ENCODE measurements at places on chromosomes 2 and 18.

DNA sequence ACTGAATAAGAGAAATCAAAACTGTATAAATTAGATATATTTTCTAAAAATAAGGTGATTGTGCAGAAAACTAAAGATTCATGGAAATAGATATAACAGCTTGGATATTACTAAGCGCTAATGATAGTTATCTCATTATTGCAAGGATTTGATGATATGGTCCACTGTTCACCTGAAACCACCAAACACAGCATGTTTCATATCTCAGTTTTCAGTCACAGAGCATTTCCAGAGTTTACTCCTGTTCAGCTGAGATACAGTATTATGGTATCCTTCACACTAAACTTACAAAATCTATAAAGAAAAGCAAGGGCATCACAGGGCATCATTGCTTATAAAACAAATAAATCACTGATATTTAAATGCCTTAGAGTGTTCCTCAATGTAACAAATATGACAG lies 591.6 kb downstream of the ERBB4 start:
- DNase-seq: no peak

- no peak for DNase-seq
Measured at GRCh38 chr2:119218478-119219064, 5.1 kb upstream of the STEAP3 start.

- DNase-seq: no peak
Measured at GRCh38 chr2:136377423-136378382, 259.8 kb upstream of the CXCR4 start.

DNA sequence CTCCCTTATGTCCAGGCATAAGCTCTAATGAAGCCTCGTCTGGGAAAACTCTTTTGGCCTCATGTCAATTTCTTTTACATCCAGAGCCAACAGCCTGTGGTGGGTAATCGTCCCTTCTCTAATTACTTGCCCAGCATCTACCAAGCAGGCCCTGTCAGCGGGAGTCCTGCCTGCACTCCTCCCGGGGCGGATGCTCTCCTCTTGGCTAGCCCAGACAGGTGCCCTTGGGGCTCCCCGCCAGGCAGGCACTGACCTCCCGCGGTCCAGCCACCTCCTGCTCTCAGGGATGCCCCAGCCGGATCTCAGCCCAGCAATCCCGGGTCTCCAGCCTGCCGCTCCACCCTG lies 74.2 kb downstream of the NCAPH start:
- DNase-seq: no peak

DNA sequence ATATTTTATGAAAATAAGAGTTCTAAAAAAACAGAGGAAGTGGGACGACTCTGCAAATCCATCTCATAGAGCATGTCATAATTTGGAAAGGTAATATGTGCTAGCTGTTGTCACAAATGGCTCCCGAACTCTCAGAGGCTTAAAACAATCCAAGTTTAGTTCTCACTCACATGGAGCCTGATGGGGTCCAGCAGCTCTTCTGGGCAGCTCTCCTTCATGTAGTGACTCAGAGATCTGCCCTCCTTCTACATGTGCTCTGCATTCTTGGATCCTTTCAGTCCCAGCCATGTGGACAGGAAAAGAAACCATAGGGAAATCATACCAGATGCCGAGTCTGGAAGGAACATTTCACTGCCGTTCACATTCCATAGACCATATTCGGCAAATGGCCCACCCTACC lies 180.1 kb upstream of the APCDD1 start:
- no peak for DNase-seq

- DNase-seq: no peak
Measured at GRCh38 chr2:201414099-201415023, 36.9 kb downstream of the TRAK2 start.

DNA sequence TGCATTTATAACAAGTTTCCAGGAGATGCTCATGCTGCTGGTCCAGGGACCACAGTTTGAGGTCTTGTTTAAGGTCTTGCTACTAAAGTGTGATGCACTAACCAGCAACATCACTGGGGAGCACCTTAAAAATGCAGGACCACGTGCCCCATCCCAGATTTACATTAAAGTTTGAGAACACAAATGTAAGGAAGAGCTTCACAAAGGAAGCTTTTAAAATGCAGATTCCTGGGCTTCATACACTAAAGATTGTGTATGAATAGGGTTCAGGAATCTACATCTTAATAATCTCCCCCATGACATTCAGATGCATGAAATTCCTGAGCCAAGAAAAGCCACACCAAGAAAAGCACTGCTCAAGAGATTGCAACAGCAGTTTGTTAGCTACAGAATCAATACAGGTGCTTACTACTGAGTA lies 235.3 kb upstream of the TANK start:
- no peak for DNase-seq

GRCh38 chr2:74584088-74584645 lies 29.6 kb downstream of the DOK1 start:
- DNase-seq: no peak

GRCh38 chr2:239779584-239779983 lies 245.6 kb downstream of the NDUFA10 start:
- DNase-seq: no peak

DNA sequence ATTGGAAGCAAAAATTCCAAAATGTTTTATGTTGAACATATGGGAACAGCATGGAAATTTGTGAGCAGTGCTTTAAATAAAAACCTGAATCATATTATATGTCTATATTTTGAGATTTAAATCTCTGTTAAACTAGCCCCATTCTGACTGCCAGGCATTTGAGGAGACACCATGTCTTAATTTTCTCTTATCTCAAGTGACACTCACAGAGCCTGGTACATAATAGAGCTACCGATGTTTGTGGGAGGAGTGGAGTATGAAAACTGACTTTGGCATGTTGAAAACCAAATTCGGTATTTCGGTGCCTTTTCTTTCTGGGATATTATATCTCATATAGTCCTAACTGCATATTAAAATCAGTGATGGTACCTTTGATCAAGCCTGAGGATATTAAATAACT lies 124.1 kb downstream of the PTPRM start:
- no peak for DNase-seq

GRCh38 chr2:30730736-30731647 lies 76.3 kb downstream of the CAPN13 start:
- DNase-seq: no peak

GRCh38 chr2:158912112-158912511 lies 56.3 kb upstream of the TANC1 start:
- no peak for DNase-seq

Measured in sciatic nerve (tissue), 2 donors.